PC-9 (cell line): ENCODE measurements at places on chromosomes 7 and 10. TPM values are rescaled to one million over a fixed set of nuclear protein-coding genes. Genes with fewer than 3 reads are reported as not detected.

DNA sequence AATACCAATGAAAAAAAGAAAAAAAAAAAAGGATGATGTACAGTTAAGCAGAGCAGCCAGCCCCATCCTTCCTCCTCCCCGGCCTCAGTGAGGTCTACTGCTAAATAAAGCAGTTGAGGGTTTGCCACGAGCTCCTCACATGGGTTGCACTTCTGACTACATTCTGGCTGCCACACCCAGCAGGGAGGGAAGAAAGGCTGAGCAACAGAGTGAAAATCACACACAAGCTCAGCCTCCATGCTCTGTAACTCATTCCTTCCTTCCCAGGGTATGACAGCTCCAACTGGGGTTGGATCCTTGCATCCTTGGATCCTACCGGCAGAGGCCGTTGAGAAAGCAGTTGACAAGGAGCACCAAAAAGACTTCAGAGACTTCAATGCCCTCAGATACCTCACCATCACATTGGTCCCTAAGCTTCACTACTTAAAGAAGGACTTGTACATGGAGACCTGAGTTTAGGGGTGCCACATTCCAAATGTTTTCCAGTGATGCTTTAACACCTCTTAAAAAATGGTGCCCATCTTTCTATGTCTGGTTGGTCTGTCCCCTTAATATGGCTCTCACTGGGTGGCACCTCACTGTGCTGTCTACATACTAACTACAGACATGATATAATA is 52.9 kb upstream of the PIK3CG start:
- H3K27ac ChIP-seq, result no peak overlapping the region
- H3K4me3 ChIP-seq, result no peak overlapping the region
- H3K4me1 ChIP-seq, result no peaks in the 10 kb centered on the region
- H3K36me3 ChIP-seq, result no peaks in the 10 kb centered on the region
- DNase-seq, result no peak

DNA sequence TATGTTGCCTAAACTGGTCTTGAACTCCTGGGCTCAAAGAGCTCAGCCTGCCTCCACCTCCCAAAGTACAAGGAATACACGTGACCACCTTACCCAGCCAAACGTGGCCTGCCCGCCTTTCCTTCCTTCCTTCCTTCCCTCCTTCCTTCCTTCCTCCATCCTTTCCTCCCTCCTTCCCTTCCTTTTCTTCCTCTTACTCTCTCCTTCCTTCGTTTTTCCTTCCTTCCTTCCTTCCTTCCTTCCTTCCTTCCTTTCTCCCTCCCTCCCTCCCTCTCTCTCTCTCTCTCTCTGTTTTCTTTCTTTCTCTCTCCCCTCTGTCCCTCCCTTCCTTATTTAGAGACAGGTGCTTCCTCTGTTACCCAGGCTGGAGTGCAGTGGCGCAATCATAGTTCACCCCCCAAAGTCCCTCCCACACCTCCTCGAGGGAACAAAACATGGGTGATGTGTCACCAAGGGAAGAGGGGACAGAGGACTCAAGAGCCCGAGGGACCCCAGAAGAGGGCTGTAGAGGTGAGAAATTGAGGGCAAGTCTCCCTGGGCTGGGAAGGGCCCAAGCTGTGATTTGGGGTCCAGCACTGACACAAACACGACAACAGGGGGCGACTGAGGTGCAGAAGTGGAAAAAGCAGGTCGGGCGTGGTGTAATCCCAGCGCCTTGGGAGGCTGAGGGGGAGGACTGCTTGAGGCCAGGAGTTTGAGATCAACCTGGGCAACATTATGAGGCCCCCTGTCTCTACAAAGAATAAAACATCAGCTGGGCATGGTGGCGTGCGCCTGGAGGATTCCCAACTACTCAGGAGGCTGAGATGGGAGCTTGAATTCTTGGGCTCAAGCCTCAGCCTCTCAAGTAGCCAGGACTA is 28.1 kb downstream of the EPHB4 start:
- no peak overlapping the region for H3K27ac ChIP-seq
- H3K4me3 ChIP-seq, result no peak overlapping the region
- H3K36me3 ChIP-seq, result no peaks in the 10 kb centered on the region
- H3K4me1 ChIP-seq, result peaks cover 60% of the 10 kb centered on the region
- H3K27me3 ChIP-seq, result no peaks in the 10 kb centered on the region
- no peak for DNase-seq

The NRG3 gene
- not detected in 2 replicates for total RNA-seq

GRCh38 chr10:734481-734880 is 45.0 kb upstream of the DIP2C start:
- peaks cover 64% of the 10 kb centered on the region for H3K27me3 ChIP-seq
- no peaks in the 10 kb centered on the region for H3K36me3 ChIP-seq
- H3K4me1 ChIP-seq, result no peaks in the 10 kb centered on the region
- no peak overlapping the region for H3K4me3 ChIP-seq
- no peak for DNase-seq
- no peak overlapping the region for H3K27ac ChIP-seq

DNA sequence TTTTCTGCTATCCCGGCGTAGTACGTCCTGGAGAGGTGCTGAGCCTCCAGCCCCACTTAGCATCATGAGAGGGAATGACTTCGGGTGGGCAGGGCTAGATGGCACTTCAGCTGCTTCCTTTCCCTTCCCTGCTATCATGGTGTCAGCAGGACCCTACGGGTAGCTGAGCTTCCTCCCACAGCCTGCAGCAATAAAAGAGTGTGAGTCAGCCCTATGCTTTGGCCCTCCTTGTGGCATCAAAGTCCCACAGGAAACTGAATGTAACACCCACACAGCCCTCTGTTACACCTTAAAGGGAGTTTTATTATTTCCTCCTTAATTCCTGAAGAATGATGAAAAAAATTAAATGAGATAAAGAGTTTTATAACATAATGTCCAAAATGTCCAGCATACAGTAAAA is 458.1 kb downstream of the RPS24 start:
- no peak overlapping the region for H3K27ac ChIP-seq
- no peak overlapping the region for H3K4me3 ChIP-seq
- H3K27me3 ChIP-seq, result no peaks in the 10 kb centered on the region
- no peaks in the 10 kb centered on the region for H3K4me1 ChIP-seq
- H3K36me3 ChIP-seq, result no peaks in the 10 kb centered on the region

The LIPF gene
- not detected in 2 replicates for total RNA-seq

DNA sequence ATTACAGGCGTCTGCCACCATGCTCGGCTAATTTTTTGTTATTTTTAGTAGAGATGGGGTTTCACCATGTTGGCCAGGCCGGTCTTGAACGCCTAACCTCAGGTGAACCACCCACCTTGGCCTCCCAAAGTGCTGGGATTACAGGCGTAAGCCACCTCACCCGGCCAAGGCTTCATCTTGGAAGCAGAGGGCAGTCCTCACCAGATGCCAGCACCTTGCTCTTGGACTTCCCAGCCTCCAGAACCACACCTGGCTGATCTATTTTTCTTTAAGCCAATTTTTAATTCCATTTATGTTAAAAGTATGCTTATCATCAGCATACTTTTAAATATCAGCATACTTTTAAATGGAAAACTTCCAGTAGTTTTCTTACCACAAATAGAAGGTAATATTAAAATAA is 12.2 kb downstream of the ANXA7 start:
- H3K36me3 ChIP-seq, result peaks cover 30% of the 10 kb centered on the region
- no peaks in the 10 kb centered on the region for H3K27me3 ChIP-seq
- H3K4me3 ChIP-seq, result no peak overlapping the region
- H3K4me1 ChIP-seq, result no peaks in the 10 kb centered on the region
- no peak for DNase-seq

The HOXA1 gene
- 2.0 and 2.2 TPM in 2 replicates for total RNA-seq

The INTS1 gene
- total RNA-seq, result 124 and 170 TPM in 2 replicates

DNA sequence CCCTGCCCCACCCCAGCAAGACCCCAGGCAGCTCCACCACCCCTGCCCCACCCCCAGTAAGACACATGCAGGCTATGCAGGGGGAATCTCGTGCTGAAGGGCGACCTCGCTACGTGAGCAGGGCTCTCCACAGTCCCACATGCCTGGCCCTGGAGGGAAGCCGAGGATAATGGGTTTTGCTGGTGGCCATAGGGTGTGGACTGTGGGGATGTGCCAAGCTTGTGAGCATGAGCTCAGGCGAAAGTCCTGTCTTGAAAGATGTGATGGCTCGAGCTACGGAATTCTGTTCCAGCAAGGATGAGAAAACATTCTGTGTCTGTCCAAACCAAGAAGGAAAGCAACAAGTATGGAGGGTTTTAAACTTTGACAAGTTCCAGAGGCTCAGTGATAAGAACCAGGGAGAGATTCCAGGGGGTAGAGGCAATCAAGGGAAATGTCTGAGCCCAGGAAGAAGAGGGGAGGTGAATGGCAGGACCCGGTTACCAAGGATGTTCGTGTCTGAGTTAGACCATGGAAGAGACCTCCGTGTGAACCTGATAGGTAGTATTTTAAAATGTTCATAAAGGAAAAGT is 63.1 kb downstream of the PYROXD2 start:
- no peaks in the 10 kb centered on the region for H3K36me3 ChIP-seq
- H3K27ac ChIP-seq, result no peak overlapping the region
- H3K4me1 ChIP-seq, result no peaks in the 10 kb centered on the region
- DNase-seq, result no peak

The LIPJ gene
- not detected in 2 replicates for total RNA-seq

- no peak overlapping the region for H3K4me3 ChIP-seq
- no peak overlapping the region for H3K27ac ChIP-seq
- 0 out of 2 replicates have a peak, but pooled peaks cover 3% of the 10 kb centered on the region for H3K36me3 ChIP-seq
- H3K27me3 ChIP-seq, result no peaks in the 10 kb centered on the region
These were observed 29.7 kb downstream of the MKLN1 start for GRCh38 chr7:131357282-131357880.

- H3K4me3 ChIP-seq, result no peak overlapping the region
- H3K27ac ChIP-seq, result no peak overlapping the region
- H3K36me3 ChIP-seq, result no peaks in the 10 kb centered on the region
- no peaks in the 10 kb centered on the region for H3K4me1 ChIP-seq
These were observed 261.8 kb upstream of the RNF32 start for GRCh38 chr7:156378806-156379205.

- no peak overlapping the region for H3K27ac ChIP-seq
- H3K36me3 ChIP-seq, result no peaks in the 10 kb centered on the region
- H3K4me1 ChIP-seq, result no peaks in the 10 kb centered on the region
- no peak overlapping the region for H3K4me3 ChIP-seq
These were observed 269.8 kb upstream of the HGF start for GRCh38 chr7:82039621-82040020.

GRCh38 chr10:105025092-105025491 is 384.0 kb downstream of the SORCS3 start:
- no peaks in the 10 kb centered on the region for H3K4me1 ChIP-seq
- DNase-seq, result no peak
- H3K27ac ChIP-seq, result no peak overlapping the region
- no peaks in the 10 kb centered on the region for H3K27me3 ChIP-seq
- no peak overlapping the region for H3K4me3 ChIP-seq

The PON1 gene
- not detected in 2 replicates for total RNA-seq

The ANKMY2 gene
- total RNA-seq, result 22.9 and 30.7 TPM in 2 replicates

The LRMDA gene
- total RNA-seq, result not detected in 2 replicates

The DENND2A gene
- total RNA-seq, result 3.7 and 4.2 TPM in 2 replicates

DNA sequence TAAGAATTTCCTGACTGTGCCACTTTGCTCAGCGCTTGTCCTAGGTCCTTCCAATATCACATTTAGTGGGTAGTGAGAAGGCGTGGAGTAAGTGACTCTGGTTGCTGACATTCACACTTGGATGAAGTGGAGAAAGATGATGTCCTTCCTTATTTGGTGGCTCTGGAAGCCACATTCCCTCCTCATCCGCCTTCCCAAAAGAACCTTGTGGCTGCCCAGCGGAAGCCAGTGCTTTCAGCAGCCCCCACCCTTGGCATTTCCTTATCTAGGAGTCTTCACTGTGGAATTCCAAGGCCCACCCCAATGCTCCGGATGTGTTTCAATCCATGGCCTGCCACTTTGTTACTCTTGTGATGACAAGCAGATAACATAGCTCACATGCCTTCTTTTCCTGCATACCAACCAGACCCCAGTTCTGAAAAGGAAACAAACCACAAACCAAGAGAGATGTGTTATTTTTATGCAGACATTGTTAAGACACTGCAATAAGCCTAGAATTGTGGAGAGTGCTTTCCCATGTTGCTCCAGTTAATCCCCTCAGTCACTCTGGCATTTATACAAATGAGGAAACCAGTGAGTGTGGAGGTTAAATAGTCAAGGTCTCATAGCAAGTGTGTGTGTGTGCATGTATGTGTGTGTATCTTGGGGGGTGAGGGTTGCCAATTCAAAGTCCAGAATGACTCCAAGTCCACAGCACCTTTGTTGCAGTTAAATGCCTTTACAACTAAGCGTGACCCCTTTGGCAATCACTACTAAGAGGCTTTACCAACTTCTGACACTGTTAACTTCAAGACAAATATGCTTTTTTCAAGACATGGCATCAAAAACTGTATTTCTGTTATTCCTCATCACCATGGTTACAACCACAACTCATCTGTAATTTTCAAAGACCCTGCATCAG is 10.3 kb upstream of the ANKRD1 start:
- H3K4me1 ChIP-seq, result peaks cover 48% of the 10 kb centered on the region
- H3K27me3 ChIP-seq, result no peaks in the 10 kb centered on the region
- H3K27ac ChIP-seq, result peak overlapping the region; percentile 93
- H3K4me3 ChIP-seq, result peak overlapping the region; percentile 7; the same call in 1 of the 2 replicates

- H3K4me3 ChIP-seq, result no peak overlapping the region
- peaks cover 13% of the 10 kb centered on the region for H3K4me1 ChIP-seq
- no peaks in the 10 kb centered on the region for H3K27me3 ChIP-seq
- H3K27ac ChIP-seq, result no peak overlapping the region
- no peaks in the 10 kb centered on the region for H3K36me3 ChIP-seq
- no peak for DNase-seq
These were observed 32.8 kb downstream of the ARL4A start for GRCh38 chr7:12719981-12720865.

The GTPBP10 gene
- 29.3 and 36.7 TPM in 2 replicates for total RNA-seq

GRCh38 chr10:122915700-122916099 is 5.3 kb downstream of the FAM24A start:
- no peaks in the 10 kb centered on the region for H3K36me3 ChIP-seq
- no peak overlapping the region for H3K4me3 ChIP-seq
- peaks cover 9% of the 10 kb centered on the region; the same call in 1 of the 2 replicates for H3K27me3 ChIP-seq
- DNase-seq, result no peak
- H3K27ac ChIP-seq, result no peak overlapping the region

The SPDYE6 gene
- not detected in 2 replicates for total RNA-seq

DNA sequence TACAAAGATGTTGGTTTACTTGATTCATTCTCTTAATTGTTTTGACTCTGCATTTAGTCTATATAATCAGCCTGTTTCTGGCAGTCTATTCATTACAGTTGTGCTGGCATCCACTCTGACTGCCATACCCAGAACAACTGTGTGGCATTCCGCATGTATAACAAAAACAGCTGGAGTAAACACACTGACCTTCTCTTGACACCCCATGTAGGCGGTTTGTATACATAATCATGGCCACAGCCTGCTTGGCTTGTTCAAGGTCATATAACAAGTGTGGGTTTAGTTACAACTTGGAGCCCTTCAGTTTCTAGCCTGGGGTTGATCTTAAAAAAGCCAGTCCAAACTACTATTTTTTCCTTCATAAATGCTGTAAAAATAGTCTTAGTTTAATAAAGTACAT is 70.9 kb downstream of the MBL2 start:
- no peak for DNase-seq
- no peak overlapping the region for H3K4me3 ChIP-seq
- H3K27me3 ChIP-seq, result no peaks in the 10 kb centered on the region
- H3K27ac ChIP-seq, result no peak overlapping the region
- peaks cover 19% of the 10 kb centered on the region for H3K4me1 ChIP-seq

DNA sequence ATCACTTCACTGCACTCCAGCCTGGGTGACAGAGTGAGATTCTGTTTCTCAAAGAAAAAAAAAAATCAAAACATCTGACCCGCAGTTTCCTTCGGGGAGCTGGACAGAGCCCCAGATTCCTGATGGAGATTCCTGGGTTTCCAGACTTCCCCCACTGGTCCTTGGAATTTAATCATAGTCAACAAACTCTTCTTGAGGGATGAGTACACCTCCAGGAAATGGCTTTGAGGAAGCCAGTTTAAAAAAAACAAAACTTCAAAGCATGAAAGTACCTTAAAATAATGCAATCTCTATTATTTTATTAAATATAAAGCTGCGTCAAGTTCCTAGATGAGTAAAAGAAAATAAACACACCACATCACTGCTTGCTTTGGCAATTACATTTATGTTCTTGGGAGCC is 1.2 kb upstream of the MAD1L1 start:
- H3K4me1 ChIP-seq, result peaks cover 16% of the 10 kb centered on the region
- H3K27me3 ChIP-seq, result no peaks in the 10 kb centered on the region
- no peak overlapping the region for H3K27ac ChIP-seq
- H3K36me3 ChIP-seq, result peaks cover 13% of the 10 kb centered on the region; the same call in 1 of the 2 replicates
- H3K4me3 ChIP-seq, result no peak overlapping the region
